Fibroblast of the conjunctiva (primary cell): ENCODE measurements at places on chromosomes 1 and 21.

DNA sequence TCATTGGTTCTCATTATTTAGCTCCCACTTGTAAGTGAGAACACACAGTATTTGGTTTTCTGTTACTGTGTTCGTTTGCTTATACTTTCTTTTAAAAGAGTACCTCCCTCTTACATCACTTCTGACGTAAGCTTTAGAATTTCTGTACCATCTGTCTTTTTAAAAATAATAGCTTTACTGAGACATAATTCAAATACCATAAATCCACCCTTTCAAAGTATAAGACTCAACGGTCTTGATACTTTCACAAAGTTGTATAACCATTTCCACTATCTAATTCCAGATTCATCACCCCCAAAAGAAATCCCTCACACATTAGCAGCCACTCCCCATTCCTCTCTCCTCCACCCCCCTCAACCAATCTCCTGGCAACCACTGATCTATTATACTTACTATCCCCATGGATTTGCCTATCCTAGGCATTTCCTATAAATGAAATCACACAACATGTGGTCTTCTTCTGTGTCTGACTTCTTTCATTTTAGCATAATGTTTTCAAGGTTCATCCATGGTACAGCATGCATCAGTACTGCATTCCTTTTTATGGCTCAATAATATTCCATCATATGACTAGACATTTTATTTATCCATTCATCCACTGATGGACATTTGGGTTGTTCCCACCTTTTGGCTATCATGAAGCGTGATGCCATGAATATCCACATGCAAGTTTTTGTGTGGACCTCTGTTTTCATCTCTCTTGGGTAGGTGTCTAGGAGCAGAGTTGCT is 104.7 kb downstream of the HLCS start:
- DNase-seq: no peak

GRCh38 chr1:55632058-55632457 is 416.9 kb upstream of the USP24 start:
- DNase-seq: peak; percentile 51

DNA sequence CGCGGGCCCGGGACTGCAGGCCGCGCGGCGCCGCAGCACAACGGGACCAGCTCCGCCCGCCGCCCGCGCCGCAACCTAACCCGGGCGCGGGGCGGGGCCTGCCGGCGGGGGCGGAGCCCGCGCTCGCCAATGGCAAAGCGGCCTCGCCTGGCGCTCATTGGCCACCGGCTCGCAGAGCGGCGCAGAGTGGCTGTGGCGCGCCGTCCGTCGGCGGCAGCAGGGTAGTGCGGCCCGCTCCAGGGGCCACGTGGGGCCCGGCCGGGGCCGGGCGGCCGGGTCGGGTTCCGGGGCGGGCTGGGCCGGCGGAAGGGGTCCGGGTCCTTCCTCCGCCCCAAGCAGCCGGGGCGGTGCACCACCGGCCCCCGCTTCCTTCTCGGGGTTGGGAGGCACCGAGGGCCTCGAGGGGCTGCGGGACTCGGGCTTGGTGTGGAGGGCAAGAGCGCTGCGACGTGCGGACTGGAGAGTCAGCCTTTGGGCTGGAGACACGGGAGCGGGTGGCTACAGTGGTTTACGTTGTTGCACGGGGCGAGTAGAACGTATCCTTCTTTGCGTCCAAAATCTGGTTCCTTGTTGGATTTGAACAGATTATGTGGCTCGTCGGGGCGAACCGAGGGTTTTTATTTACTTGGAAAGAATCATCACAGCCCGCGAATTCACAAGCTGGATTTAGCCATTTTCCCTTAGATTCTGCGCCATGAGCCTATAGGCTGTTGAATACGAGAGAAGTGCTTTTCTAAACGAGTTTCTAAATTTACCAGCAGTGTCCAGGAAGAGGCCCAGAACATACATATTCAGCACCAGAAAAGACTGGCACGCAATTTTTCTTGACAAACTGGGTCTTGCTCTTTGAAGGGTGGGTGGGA is at the start of gene SRM:
TSS of gene SRM (minus strand) at position 51 of the 863 bp plus-strand sequence. CDS start 75 bp downstream, outside the sequence.
- peak; percentile 73 for DNase-seq

DNA sequence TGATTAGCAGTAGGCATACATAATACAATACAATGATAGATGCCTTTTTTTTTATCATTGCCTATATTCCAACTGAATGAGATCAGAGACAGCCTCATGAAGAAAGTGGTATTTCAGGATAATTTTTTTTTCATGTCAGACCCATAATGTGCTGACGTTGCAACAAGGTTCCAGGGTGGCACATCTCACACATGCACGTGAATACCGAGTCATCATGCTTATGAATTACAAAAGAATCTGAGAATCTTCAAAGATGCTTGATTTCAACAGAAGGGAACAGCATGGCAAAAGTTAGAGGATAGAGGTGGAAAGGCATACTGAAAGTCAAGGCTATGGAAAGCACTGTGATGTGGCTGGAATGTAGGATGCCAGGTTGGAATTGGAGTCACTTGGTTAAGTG is 5.0 kb upstream of the RNF11 start:
- DNase-seq: no peak

- DNase-seq: no peak
Measured at GRCh38 chr1:48233666-48234485, 11.4 kb downstream of the SLC5A9 start.

GRCh38 chr21:44753357-44753756 is 42.0 kb upstream of the TSPEAR start:
- DNase-seq: no peak

DNA sequence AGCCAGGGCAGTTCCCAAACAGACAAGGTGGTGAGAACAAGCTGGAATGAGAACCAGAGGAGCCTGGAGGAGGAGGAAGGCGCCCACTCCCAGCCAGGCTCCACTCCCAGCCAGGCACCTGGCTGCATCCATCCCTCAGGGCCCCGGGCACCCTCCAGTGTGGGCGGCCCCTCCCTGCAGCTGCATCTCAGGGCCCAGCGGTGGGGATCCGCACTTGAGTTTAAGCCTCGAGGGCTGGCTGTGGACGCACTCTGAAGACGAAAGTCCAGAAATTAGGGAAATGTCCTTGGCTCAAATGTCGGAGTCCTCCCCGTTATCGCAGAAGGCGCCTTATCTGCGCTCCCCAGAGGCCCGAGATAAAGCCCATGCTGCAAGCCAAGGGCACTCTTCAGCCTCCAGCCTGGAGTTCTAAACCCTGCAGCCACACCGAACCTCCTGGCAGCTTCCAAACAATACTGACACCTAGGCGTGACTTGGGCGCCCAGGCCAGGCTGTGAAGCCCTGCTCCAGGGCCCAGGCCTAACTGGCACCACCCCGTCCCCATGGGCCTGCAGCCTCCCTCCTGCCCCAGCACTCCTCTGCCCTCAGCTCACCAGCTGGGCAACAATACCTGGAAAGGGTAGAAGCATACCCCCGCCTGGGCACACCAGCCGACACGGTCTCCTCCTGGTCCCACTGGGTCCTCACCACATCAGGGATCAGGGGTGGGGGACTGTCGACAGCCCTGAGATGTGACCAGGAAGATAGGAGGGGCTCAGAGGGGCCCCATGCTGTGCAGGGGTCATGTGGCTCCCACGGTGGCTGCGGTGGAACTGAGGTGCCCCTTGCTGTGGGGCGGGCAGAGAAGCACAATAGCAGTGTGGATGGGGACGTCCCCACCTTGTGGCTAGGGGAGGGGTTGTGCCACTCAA is 184.8 kb upstream of the VAMP3 start:
- DNase-seq: no peak

DNA sequence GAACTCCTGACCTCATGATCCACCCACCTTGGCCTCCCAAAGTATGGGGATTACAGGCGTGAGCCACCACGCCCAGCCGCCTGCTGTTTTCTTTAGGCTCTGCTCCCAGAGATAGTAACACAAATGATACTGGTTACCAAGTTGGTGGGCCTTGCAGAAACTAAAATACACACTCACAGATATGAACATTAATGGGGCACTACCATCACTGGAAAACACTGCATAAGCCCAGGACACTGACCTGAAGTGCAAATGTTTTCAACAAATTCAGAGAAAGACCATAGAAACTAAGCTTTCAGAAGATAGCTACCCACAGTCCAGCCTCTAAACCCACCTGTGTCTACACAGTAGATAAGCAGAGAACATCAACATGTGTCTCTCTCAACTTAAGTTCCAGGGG is 180.5 kb downstream of the FCRL5 start:
- no peak for DNase-seq

- no peak for DNase-seq
Measured at GRCh38 chr1:247411621-247412327, 4.2 kb upstream of the NLRP3 start.
